Gastroesophageal sphincter (tissue), 4 donors: ENCODE measurements at places on chromosomes 6 and 20. TPM values are rescaled to one million over a fixed set of nuclear protein-coding genes. Genes with fewer than 3 reads are reported as not detected.

- ATAC-seq = peak; percentile 11
These were observed 19.9 kb downstream of the PEDS1 start for GRCh38 chr20:50133474-50134217.

DNA sequence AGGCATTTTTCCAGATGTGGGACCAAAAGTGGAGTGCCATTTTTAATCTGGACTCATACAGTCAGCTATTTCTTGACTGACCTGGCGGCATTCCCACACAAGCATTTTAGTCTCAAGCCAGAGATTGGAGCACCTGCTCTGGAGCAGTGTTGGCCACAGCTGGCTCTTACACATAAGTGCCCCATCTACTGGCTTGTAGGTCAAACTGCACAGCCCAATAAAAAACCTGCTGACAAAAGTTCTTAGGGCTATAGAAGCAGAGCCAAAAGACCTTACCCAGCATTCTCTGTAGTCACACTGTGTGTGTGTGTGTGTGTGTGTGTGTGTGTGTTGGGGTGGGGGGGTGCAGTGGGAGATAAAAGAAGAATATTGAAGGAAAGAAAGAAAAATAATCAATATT lies 38.6 kb upstream of the SENP6 start:
- no peak for ATAC-seq

DNA sequence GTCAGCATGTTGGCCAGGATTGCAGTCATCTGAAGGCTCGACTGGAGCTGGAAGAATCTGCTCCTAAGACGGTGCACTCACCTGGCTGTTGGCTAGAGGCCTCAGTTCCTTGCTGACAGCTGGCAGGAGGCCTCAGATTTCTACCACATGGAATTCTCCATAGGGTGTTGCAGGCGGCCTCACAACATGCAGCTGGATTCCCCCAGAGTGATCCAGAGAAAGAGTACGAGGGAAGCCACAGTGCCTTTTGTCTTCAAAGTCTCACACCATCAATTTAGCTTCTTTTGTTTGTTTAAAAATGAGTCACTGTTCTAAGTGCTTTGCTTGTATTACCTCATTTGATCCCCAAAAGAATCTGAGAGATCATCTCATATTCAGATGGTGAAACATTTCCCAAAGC lies 65.5 kb upstream of the FYN start:
- ATAC-seq = no peak

DNA sequence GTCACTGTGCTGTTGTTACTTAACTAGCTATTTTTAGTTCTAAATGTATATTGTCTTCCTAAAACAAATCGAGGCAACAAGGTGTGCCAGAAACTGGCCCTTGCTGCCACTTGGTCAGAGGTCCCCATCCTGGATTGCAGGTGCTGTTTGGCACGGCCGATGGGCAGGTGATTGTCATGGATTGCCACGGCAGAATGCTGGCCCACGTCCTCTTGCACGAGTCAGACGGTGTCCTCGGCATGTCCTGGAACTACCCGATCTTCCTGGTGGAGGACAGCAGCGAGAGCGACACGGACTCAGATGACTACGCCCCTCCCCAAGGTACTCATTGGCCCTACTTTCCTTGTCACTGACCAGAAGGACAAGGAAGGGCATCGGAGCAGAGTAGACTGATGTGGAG lies 111.0 kb upstream of the TMEM181 start:
- no peak for ATAC-seq

GRCh38 chr20:49326026-49326425 lies 48.2 kb upstream of the ZNFX1 start:
- peak; percentile 57 for ATAC-seq

Gene CALHM4
- not detected for total RNA-seq

Gene RFX6
- total RNA-seq = not detected

Gene MACROD2
- total RNA-seq = 10.7 TPM
